CD4-positive, alpha-beta T cell treated with Interleukin-10 for 1 hour (primary cell): ENCODE measurements at places on chromosomes 6 and 20.

DNA sequence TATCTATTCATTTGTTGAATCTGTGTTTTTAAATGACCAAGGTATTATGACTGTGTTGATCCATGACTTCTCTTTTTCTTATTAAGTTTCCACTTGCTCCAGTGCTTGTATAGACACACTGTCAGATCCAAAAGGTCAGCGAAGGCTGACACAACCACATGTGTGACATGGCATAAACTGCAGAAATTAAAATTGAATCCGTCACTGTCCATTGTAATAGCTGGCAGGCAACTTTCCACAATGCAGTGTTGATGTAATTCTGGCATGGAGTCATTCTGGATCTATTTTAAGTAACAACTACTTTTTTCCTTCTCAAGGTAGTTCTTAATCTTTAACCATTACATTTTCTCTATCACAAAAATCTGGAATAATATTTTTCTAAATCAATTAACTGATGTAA lies 145.3 kb downstream of the AIG1 start:
- no peak for DNase-seq

- no peak for DNase-seq
Observed at GRCh38 chr6:84033523-84034451, at the start of gene MRAP2. Gene MRAP2, plus strand, starts transcription at chr6:84033772. Its CDS starts 21,547 bp downstream, at chr6:84055319.

- DNase-seq, result no peak
Observed at GRCh38 chr20:64119301-64119680, 11.9 kb upstream of the NPBWR2 start.

DNA sequence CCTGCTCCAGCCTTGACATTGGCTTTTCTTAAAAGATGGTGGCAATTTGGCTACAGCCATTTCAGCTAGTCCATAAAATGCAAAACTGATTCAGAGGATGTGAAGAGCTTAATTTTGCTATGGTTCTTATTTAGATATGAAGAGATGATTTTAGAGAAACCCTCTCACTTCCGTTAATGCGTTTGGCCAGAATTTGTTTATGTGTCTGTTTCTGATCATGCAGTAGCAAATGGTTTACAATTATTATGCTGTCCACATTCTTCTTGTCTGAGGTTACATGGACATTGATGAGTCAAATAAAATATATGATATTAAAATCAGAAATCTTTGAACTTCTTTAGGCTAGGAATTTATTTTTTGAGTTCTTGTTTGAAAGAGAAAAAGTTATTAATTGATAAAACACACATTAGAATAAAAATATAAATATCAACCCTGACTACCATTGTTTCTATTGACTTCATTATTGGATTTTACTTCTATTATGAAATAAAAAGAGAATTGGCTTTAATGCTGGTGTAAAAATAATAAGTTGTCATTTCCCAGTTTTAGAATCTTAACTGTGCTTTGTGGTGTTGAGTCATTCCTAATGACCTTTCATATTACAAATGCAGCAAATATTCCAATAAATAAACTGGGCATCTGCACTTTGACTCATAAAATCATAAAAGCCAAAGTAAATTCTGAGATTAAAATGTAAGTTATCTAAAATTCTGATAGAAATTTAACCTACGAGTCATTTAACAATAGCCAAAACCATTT lies 1286.0 kb upstream of the GJE1 start:
- no peak for DNase-seq

DNA sequence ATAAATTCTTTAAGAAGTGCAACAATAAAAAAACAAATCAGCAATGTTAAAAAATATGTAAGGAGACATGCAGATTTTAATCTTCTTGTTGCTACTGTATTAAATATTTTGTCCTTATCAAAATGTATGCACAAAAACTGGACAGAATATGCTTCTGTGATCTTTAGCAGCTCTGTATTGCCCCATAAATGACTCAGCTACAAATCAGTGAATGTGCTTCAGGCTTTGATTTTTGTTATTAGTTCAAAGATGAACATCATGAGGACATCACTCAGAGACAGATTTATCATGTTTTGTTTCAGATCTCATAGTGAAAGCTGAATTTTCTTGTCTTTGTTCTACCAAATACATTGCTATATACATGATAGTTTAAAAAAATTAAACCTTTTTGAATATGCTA lies 312.4 kb downstream of the GRIK2 start:
- DNase-seq, result no peak

DNA sequence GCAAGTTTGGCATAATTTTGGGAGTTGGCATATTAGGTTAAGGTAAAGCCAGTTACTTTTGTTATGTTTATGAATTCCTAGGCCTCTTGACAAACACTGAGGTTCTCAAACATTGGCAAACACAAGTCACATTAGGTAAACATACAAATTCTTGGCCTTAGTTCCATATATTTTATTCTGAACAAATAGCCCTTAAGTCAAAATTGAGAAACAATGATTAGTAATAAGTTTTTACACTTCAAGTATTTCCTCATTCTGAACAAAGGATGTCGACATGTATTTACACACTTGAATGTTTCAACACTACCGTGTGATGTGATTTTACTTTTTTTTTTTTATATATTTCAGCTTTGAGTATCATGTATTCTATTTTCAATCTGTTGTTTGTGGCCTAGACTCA lies 3.8 kb upstream of the ECHDC1 start:
- DNase-seq, result no peak

DNA sequence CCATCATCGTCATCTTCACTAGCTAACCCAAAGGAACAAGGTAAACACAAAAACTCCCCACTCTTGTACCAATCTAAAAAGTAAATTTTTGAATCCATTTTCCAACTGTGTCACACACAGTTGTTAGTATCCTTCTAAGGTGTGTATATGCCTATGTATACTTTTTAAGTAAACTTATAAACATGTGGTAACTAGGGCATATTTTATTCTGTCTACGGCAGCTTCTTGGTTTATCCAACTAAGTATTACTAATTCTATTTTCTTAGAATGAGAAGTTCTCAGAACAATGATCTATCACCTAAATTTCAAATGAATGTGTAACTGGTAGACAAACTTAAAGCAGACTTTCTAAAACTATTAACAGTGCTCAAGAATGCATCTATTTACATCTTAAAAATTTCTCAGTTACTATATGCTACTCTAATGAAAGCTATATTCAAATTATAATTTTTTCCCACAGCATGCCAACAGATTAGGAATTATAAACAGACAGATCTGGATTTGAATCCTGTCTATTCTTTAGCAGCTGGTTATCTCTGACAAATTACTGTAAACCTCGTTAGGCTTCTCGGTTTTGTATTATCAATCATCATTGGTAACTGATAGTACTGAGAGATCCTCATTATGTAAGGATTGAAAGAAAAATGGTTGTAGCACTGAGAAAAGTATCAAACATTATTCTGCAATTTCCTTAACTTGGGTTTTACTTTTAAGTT lies 1.8 kb upstream of the PLN start:
- DNase-seq, result no peak

GRCh38 chr20:51529758-51530157 lies 12.8 kb downstream of the NFATC2 start:
- DNase-seq, result peak; percentile 65

DNA sequence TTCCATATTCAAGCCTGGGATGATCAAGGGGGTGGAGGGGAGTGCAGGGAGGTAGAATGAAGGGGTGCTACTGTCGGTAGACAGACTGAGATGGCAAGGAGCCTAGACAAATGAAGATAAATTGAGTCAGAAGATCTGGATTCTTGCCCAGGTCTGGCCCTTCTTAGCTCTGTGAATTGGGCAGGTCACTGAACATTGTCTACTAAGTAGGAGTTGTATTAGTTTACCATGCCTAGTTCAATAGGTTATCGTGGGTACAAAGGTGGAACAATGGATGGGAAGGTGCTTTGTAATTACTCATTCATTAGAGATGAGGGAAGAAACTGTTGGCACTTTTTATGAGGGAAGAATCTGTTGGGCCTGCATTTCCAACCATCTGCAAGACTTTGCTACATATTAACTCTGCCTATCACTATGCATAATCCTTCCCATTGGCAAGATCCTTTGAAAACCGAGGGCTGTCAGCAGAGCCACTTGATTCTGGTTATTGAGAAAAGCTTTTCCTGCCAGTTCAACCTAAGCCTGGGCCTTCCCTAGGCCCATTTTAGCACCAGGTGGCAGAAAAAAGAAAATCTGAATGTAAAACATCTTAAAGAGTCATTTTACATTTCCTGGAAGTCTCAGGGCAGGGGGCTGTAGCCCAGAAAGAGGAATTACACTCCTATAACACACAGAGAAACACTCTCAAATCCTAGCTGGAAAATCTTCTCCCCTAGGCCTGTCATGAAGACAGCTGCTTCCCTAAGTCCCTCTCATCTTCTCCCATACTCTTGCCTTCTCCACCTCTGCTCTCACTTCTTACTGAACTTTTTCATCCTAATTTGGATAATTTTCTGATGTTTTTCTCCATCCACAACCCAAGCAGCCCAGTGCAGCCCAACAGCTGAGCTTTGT lies 103.5 kb downstream of the CD24 start:
- no peak for DNase-seq

DNA sequence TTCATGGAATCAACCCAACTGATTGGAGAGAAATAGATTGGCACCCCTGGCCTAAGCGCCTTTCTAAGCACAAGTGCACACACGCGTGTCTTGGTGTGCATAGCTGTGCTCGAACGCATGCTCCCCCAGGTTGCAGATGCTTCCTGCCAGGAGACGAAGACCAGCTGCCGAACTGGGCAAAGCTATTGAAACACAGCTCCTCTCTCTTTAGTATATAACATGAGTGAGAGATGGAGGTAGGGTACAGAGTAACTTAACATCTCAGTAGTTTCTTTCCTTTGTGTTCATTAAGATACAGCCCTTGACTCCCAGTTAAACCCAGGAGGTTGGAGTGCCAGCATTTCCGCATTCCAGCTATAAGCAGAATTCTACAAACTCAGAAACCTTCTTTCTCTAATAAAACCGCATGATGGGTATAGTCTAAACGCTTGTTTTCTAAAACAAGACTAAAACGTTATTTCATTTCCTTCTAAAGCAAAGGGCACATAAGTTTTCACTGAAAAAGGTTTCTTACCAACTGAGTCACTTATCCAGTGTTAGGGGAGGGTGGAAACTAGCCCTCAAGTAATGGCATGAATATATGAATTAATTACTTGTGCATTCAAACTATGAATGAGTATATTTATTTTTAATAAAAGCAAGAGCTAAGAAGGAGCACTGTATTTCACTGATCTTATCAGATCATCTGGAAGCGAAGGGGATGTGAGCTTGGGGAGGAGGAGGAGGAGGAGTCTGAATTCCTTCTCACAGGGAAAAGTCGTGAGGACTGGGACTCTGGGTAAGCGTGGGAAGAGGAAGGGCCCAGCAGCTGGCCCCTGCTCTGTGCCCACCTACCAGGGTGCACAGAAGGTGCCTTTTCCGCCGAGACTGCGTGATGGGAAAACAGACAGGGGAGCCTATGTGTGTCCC lies 179.2 kb downstream of the TMEM242 start:
- DNase-seq, result no peak

DNA sequence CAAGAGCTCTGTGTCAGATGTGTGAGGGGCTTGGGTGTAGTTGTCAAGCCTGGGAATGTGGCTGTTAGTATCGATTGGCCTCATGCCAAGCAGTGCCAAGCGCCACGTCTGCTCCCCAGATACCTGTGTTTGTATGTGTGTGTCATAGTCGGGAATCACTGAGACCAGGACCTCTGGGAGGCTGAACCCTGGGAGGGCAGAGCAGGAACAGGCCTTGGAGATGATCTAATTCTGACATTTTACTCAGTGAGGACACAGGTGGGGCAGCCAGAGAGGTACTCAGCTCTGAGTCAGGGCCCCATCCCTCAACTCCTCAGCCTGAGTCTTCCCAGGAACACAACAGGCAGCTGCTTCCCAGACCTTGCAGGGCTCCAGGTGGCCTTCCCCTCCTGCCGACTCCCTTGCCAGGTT lies 51.2 kb upstream of the FANCE start:
- DNase-seq, result no peak

DNA sequence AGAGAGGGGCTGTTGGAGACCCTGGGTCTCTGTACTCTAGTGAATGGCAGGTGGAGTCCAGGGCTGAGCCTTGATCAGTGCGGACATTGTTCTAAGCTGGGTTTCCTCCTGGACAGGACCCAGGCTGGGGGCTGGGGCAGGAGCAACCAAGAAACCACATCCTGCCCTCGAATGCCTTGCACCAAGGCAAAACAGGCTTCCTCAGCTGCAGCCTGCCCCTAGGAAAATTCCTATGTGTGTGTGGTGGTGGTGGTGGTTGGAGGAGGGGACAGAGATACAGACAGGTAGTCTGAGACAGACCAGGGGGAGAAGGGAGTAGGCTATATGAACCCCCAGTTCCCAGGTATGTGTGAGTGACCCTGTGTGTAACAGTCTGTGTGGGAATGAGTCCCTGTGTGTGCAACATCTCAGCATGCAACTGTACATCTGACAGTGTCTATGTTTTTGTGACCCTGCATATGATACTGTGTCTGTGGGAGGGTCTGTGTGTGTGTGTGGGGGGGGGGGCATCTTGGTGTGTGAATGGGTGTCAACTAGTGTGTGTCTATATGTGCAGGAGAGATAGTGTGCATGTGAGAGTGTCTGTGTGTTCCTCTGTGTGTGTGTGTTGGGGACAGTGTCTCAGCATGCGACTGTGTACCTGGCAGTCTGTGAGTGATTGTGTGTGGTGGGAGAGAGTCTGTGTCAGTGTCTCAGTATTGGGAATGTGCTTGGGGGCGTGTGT lies 3.0 kb downstream of the GLP1R start:
- DNase-seq, result no peak

DNA sequence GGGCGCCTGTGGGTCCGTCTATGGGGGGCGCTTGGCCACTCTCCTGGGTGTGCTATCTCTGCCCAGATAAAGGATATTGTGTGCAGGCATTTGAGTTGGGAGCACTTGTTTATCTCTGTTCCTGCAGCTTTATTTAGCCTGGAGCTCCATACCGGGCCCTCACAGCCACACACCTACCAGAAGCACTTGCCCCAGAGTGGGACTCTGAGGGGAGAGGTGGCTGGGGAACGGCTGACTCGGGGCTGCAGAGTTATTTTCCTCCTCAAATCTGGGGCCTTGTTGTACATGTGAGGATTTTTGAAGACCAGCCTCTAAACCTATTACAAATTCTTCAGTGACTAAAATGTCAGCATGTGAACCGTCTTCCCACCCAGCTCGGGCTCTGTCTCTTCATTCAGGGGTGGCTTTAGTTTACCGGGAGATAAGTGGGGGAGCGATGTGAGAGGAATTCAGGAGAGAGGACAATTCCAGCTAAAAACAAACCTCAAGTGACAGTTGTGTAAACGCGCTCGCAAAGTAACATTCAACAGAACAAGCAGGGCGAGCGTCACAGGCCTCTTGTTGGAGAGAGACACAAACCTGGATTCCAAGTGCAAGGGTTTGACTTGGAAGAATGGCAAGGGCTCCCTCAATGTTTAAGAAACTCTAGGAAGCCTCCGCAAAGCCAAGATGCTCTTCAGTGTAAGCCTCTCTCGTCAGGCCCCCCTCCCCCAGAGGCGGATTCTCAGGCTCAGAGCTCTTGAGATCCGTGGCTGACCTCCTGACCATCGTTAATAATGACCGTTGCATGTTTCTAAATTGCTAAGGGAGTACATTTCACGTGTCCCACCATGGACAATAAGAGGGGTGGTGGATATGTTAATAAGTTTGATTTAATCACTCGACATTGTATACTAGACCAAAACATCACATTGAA lies 548.9 kb downstream of the QKI start:
- no peak for DNase-seq

DNA sequence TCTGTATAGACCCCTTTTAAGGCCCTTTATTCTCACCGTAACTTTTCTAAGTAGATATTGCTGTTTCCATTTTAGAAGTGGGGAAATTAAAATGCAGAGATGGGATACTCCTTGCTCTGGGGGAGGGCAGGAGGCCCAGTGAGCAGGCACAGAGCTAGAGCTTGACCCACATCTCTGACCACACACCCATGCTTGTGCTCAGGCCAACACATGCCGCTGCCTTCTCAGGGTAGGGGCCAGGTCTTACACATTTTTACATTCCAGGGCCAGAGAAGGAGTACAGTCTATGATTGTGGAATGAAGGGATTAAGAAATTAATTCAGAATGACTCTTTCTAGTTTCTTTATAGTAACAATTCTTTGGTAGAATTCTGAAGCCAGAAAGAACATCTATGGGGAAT lies 104.8 kb downstream of the SOBP start:
- DNase-seq, result no peak
